ENCODE measurements at places on chromosomes 3 and 15.

DNA sequence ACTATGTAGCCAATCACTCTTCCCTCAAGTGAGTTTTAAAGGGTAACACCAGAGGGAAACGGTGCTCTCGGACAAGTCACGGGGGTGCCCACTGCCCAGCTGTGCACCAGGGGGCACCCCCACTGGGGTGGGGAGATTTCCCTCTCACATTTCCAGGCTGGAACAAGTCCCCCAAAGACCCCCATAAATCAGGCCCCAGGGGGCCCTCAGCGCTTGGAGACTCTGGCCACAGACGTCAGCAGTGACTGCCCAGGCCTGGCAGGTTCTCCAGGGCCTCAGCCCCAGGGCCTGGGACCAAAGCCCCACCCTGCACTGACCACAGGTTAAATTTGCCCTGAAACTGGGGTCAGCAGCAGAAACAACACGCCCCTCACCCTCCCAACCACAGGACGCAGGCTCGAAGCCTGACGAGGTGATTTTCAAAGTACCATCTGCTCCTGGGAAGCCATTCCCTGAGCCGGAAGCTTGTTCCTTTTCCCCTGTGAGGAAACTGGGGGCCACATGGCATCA, 17.0 kb downstream of the XXYLT1 start:
- H3K36me3 ChIP-seq: peaks cover 7% of the 10 kb centered on the region
- no peak overlapping the region for H3K27ac ChIP-seq
- no peaks in the 10 kb centered on the region for H3K27me3 ChIP-seq
- DNase-seq: no peak

DNA sequence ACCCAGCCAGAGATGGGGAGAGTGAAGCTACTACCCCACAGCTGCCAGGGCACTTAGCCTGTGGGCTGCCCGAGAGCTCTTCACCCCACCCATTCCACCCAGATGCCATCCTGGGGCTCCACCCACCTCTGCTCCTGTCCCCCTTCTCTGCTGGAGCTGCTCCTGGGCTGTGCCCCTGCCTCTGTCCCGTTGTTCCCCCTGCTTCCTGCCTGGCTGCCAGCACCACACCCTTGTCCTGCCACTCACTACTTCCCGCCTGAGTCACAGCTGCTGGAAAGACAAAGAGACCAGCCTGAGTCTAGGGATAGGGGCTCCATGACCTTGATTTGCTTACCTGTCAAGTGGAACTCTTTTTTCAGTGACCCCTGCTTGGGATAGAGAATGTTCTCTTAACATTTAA, 12.4 kb downstream of the GNAI2 start:
- peak overlapping the region; percentile 98 for H3K27ac ChIP-seq
- H3K27me3 ChIP-seq: no peaks in the 10 kb centered on the region
- DNase-seq: no peak
- peaks cover 87% of the 10 kb centered on the region for H3K4me1 ChIP-seq
- peaks cover 65% of the 10 kb centered on the region for H3K36me3 ChIP-seq
- no peak overlapping the region for H3K4me3 ChIP-seq

GRCh38 chr15:68284616-68285258, 7.2 kb downstream of the FEM1B start:
- no peak overlapping the region for H3K4me3 ChIP-seq
- H3K4me1 ChIP-seq: peaks cover 42% of the 10 kb centered on the region

DNA sequence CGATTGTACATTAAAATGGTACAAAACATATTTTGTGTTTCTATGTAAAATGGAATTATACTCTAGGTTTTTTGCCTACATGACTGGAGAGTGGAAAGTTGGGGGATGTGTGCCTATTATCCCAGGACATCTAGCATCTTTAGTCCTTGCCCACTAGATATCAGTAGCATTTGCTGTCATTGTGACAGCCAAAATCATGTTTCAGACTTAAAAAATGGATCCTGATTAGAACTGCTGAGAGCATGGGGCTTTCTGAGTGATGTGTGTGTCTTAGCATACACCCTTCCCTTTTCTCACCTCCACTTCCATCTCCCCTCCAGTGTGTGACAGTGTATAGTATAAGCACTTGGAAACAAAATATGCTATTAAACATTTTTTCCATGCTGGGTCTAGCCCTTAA, 13.3 kb downstream of the ARMC8 start:
- H3K27ac ChIP-seq: peak overlapping the region; percentile 67
- H3K4me1 ChIP-seq: peaks cover 33% of the 10 kb centered on the region
- no peak for DNase-seq
- no peaks in the 10 kb centered on the region for H3K27me3 ChIP-seq
- H3K4me3 ChIP-seq: no peak overlapping the region

DNA sequence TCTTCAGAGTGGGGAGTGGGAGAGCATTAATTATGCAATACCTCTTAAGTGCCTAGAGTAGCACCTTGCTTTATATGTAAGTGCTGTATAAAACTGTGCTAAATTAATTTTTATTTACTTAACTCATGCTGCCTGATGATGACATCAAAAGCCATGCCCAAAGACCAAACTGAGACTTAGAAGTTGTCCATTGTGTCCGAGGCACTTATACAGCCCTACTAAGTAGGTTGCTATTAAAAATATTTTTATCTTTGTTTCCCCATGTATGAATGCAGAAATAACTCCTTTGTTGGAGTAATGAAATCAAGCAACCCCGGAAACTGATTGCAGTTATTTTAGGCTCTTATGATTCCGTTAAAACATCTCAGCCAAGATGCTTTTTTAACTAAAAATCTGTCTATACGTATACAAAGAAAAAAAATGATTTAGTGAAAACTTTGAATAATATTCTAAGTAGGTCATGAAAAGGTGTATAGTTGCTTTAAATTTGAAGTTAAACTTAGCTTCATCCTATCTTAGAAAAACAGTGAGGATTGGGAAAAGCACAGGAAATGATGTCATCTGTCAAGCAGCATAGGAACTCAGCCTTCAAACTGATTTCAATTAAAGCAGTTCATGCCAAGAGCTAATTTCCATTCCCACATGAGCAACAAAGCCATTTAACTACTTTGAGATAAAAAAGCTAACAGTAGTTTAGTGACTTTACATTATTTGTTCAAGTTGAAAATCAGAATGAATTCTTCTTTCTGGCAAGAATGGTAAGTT, 43.0 kb downstream of the FBN1 start:
- no peak for DNase-seq
- no peaks in the 10 kb centered on the region for H3K4me1 ChIP-seq
- H3K36me3 ChIP-seq: no peaks in the 10 kb centered on the region
- no peak overlapping the region for H3K4me3 ChIP-seq

DNA sequence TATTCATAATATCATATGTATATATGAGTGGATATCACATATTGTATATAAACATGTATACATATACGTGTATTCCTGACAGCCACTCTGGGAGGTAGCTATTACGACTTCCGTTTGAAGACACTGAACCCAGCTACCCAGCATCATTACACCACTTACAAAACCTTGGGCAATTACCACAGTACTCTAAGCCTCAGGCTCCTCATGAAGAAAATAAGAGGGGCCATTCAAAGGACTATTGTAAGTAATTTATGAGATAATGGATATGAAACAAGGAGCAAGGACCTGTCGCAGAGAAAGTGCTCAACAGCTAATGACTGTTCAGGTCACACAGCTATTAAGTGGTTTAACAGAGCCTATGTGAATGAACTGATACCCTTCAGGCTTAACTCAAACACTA, 52.4 kb downstream of the KCNMB2 start:
- H3K4me3 ChIP-seq: no peak overlapping the region
- no peaks in the 10 kb centered on the region for H3K27me3 ChIP-seq
- no peak for DNase-seq
- no peak overlapping the region for H3K27ac ChIP-seq

- no peak overlapping the region for H3K4me3 ChIP-seq
- no peak overlapping the region for H3K27ac ChIP-seq
- H3K27me3 ChIP-seq: no peaks in the 10 kb centered on the region
- DNase-seq: no peak
- H3K36me3 ChIP-seq: no peaks in the 10 kb centered on the region
- H3K4me1 ChIP-seq: no peaks in the 10 kb centered on the region
Observed at GRCh38 chr3:51375136-51375535, 10.0 kb upstream of the MANF start.

- H3K27ac ChIP-seq: no peak overlapping the region
- H3K36me3 ChIP-seq: no peaks in the 10 kb centered on the region
- no peak for DNase-seq
- H3K4me3 ChIP-seq: no peak overlapping the region
Observed at GRCh38 chr3:113092746-113093145, 102.0 kb downstream of the GTPBP8 start.

DNA sequence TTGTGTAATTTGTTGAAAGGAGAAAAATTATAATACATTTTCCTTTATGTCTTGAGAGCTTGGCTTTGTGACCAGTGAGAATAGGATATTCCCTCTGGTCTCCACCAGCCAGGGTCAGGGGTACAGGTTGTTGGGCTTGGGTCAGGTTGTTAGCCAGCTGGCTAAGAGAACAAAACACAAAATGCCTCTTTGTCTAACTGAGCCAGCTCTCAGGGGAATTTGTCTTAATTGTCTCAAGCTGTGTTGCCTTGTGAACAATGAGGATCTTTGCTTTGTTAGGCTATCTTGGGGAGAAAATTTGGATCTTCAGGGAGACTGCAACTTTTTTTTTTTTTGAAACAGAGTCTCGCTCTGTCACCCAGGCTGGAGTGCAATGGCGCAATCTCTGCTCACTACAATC, 17.7 kb upstream of the GK5 start:
- H3K36me3 ChIP-seq: no peaks in the 10 kb centered on the region
- no peaks in the 10 kb centered on the region for H3K27me3 ChIP-seq

Measured in CD14-positive monocyte (primary cell).